Activated T-cell treated with anti-CD3 and anti-CD28 coated beads for 24 hours (primary cell): ENCODE measurements at places on chromosomes 1 and 21.

GRCh38 chr1:230279583-230279945, 146.6 kb downstream of the PGBD5 start:
- DNase-seq = no peak

DNA sequence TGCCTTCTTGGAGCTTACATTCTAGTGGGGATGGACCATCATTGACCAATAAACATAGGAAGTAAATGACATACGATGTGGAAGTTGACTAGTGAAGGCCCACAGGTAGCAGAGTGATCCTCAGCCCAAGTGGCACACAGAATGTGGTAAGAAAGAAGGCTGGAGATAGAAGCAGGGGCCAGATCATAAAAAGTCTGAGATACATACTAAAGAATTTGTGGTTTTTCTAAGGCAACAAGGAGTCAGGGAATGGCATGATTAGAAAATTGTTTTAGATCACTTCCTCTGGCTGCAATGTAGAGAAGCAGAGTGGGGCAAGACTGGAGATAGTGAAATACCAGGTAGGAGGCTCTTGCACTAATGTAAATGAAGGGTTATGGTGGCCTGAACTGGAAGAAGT, 154.0 kb downstream of the VPS13D start:
- no peak for DNase-seq

GRCh38 chr1:79499541-79499940, 493.0 kb upstream of the ADGRL4 start:
- DNase-seq = no peak

DNA sequence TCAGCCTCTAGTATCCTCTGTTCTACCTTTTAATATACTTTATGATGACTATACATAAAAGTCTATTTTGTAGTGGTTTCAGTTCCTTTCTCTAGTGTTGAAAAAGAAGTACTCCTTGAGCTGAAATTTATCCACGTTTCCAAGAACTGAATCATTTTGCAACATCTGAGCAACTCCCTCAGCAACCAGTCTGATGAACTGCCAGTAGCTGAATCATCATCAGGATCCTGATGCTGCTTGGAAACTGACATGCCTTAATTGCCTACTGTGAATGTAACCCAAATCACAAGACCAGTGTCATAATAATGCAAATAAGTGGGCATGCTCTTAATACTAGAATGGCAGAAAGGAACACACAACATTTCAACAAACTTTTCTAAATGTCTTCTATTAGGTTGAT, 103.3 kb downstream of the CYYR1 start:
- DNase-seq = no peak

- no peak for DNase-seq
These were observed 37.5 kb upstream of the HOOK1 start for GRCh38 chr1:59776960-59777852.

DNA sequence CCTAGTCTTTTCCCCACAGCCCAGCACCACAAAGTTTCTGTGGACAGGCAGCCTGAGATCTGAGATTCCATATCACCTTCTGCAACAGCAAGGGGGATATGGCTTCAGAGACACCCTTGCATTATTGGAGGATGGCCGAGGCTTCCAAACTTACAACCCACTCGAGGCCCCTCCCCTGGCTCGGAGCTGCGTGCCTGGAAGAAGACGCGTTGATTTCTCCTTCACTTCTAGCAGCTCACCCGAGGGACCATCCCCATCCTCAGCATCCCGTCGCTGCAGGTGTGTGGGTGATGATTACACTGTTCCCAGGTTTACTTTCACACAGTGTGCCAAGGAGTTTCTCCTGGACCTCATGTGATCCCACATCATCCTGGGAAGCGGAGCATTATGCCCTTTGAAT, 277.9 kb downstream of the MATN1 start:
- DNase-seq = no peak

DNA sequence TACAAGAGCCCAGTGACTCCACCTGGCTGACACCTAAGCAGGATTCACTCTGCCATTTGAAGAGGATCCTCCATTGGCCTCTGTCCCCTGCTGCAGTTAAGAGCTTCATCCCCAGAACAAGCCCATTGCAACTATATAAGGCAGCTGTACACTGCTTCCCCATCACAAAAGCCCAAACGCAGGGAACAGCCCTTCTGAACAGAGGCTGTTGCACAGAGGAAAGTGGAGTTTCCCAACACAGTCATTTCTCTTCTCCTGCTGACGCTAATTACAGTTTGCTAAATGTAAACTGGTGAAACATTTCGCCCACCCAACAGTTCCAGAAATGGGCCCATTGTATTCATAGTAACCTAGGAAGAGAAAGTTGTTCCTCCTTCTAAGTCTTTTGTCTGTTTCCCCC, 455.8 kb upstream of the DAB1 start:
- no peak for DNase-seq

GRCh38 chr1:151318975-151319374, 8.2 kb downstream of the PI4KB start:
- DNase-seq = no peak

- DNase-seq = no peak
These were observed 45.7 kb downstream of the ABCD3 start for GRCh38 chr1:94463765-94464330.

DNA sequence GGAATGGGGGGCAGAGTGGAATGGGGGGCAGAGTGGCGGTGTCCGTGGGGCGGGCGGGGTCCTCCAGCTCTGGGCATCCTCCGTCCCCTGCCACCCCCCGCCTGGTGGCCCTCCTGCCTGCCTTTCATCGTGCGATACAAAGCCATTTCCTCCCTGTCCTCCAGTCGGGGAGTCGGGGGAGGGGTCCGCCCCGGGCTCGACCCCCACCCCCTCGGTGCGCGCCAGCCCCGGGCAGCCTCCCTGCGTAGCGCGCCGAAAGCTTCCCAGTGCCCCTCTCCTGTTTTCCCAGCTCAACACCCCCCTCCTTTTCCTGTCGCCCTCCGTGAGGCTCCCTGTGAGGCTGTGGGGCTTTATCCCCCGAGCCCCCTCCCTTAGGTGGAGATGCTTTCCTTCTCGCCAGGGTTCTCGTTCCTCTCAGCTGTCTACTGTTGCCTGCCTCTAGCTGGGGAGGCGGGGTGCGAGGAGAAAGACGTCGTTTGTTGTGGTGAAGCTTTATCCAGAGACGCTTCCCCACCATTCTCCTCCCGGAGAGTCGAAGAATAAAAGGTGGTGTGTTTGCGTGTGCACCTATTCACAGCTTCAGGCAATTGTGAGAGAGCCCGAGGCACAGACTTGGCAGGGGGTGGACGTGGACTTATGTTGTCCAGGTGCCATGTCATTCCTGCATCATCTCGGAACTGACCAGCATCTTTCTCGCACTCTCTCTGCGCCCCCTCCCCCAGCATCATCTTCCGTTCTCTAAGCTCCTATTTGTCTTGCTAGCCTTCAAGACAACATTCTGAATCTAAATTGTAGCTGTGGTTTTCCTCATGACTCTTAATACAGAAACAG, 848 bp downstream of the DNM3 start:
- no peak for DNase-seq

- no peak for DNase-seq
These were observed 88.6 kb upstream of the CACNA1E start for GRCh38 chr1:181394766-181395165.

DNA sequence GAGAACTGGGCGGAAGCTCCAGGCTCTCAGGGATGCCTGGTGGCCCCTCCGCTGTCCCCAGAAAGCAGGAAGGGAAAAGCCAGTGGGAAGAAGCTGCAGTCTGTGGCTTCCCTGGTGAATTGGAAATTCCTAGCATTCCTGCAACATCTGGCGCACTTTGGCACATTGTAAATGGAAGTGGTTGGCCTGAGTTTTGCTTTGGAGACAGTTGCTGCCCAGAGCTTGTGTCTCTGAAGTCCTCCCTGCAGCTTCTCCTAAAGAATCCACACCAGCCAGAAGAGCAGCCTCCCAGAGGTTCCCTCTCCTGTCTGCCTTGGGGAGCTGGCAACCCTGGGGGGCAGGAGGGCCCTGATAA, 48.2 kb downstream of the ARHGEF10L start:
- no peak for DNase-seq

DNA sequence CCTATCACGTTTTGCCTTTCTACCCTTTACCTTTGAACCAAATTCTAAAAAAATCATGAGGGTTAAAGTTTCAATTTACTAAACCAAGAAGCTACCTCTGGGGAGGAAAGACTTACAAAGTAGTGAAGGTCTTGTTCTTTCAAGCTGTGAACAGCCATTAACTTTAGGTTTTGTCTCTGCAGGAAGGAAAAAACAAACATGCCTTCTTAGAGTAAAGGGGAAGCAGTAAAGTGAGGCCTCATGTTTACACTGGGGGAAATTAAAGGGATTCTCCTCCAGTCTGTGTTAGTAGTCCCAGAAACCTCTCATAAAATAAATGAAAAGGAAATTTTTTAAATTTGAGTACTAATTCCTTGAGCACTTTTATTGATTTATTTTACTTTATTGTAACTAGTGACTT, 780.2 kb upstream of the ADGRL2 start:
- no peak for DNase-seq

DNA sequence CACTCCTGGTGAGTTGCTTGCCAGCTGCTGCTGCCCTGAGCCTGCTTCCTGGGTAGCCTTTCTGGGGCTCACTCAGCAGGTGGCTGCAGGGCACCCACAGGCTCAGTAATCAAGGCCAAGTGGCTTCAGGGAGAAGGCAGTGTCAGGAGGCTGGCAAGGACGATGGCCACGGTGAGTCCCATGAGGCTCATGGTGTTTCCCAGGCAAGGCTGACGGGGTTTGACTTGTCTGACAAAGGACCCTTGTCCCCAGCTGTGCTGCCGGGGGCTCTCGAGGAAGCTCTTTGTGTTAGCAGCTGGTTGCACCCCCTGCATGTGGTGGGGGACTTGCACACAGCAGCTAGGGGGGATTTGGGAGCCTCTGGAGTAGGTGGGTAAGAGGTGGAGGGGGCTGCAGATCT, 190.5 kb upstream of the C1orf174 start:
- no peak for DNase-seq

DNA sequence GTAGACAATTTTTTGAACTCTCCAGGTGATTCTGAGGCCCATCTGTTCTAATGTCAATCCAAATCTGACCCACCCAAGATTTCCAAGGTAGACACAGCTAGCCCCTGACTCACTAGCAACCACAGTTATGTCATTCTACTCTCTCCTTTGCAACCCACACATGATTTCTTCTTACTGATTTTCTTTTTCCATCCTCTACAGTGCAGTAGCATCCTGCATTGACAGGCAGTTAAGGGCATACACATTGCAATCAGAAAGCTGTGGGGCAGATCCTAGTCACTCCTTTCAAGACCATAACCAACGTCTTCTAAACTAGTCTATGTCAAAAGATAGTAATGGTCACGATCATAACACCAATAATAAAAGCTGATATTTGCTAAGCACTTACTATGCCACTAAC, 54.2 kb downstream of the JAK1 start:
- no peak for DNase-seq

GRCh38 chr1:205664399-205665017, 15.8 kb downstream of the SLC45A3 start:
- no peak for DNase-seq

- no peak for DNase-seq
These were observed 18.2 kb downstream of the PHLDA3 start for GRCh38 chr1:201450721-201451291.

DNA sequence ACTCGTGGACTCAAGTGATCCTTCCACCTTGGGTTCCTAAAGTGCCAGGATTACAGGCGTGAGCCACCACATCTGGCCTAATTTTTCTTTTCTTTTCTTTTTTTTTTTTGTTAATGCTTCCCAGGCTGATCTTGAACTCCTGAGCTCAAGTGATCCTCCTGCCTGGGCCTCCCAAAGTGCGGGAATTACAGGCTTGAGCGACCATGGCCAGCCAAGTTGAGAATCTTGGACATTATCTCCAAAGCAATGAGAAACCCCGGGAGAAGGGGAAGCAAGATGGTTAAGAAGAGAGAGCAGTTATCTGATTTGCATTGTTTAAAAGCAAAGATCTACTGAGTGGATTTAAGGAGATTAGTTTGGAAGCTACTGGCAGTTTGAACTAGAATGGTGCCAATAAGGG, 9.1 kb downstream of the HIPK1 start:
- DNase-seq = no peak

GRCh38 chr1:117602862-117603261, 3.0 kb upstream of the TENT5C start:
- DNase-seq = no peak

DNA sequence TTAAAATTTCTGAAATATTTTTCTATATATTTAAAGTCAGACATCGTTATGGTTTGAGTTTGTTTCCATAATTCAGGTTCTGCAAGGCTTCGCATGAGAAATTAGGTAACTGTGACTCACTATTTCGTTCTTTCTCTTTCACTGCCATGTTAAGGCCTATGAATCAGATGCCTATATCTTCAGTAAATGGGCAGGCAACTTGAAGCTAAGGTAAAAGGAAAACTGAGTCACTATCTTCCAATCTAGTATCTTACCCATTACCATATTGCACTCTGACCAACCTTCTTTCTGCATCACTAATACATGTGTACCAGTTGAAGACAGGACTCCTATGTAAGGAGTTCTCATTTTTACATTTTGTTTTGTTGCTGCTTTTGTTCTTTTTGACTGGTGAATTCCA, 37.8 kb downstream of the PYHIN1 start:
- no peak for DNase-seq

DNA sequence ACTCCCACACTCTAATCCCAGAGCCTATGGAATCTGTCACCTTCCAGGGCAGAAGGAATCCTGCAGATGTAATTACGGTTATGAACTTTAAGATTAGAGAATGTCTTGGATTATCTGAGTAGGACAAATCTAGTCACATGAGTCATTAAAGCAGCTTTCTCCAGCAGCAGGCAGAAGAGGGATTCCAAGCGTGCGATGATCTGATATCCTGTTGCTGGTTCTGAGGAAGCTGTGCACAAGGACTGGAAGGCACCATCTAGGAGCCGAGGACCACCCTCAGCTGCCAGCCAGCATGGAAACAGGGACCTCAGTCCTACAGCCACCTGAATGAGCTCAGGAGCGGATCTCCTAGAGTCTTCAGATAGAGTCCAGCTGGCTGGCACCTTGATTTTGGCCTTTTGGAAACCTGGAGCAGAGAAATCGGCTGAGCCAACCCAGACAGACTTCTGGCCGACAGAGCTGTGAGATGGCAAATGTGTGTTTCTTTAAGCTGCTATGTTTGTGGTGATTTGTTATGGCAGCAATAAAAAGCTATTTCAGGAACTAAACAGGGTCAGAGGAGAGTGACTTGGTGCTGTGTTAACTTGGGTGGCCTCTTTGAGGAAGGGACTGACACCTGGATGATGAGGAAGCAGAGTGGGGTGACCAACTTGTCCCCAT, 34.5 kb downstream of the LRRN2 start:
- no peak for DNase-seq

- DNase-seq = no peak
These were observed 3.3 kb upstream of the MEF2D start for GRCh38 chr1:156503698-156504437.

- DNase-seq = no peak
These were observed 37.0 kb downstream of the PKP1 start for GRCh38 chr1:201320168-201320788.
